Upper lobe of right lung (tissue), 1 donor: ENCODE measurements at places on chromosomes 12 and 14. TPM values are rescaled to one million over a fixed set of nuclear protein-coding genes. Genes with fewer than 3 reads are reported as not detected.

DNA sequence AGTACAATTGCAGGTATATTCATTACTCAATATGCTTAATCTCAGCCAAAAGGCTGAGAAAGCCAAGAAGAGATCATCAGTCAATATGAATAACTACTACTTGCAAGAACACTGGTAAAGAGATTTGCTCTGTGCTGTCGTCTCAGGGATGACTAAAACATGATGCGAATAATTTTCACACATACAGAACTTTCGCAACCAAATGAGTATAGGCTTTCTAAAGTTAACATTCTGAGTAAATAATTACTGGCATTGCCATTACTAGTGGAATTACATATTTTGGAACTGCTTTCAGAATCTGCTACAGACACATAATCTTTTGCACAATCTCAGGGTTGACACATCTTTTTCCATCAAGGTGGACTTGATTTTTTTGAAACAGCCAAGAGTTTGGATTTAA, 24.7 kb downstream of the NCKAP1L start:
- H3K36me3 ChIP-seq, result peaks cover 61% of the 10 kb centered on the region
- H3K4me3 ChIP-seq, result no peak overlapping the region
- H3K4me1 ChIP-seq, result no peaks in the 10 kb centered on the region

DNA sequence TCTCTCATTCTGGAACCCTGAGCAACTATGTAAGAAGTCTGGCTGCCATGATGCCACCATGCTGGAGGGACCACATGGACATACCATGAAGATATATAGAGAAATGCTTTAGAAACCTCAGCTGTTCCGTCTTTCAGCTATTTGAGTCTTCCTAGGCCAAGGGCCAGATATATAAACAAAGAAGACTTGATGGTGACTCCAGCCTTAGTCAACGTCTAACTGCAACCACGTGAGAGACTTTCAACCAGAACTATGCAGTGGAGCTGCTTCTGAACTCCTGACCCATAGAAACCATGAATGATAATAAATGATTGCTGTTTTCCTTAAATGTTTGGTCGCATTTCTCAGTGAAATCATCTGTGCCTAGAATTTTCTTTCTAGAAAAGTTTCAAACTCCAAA, 20.0 kb upstream of the KITLG start:
- H3K4me1 ChIP-seq, result no peaks in the 10 kb centered on the region
- DNase-seq, result no peak
- H3K27me3 ChIP-seq, result no peaks in the 10 kb centered on the region
- no peaks in the 10 kb centered on the region for H3K36me3 ChIP-seq

DNA sequence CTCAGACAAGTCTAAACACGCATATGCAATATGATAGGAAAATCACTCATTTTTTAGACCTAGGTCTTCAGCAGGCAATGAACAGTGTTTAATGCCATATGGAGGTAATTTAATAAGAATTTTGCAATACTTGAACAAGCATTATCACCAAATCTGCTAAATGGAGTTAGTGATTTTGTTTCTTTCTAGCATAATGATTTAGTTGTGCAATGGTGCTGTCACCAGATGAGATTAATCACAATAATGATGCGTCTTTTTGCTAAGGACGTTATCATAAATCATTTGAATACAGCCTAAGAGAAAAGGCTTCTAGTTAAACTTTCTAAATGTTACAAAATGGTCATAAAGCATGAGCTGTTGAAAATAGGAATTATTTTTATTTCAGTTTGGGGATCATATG, 170.0 kb upstream of the SLC16A7 start:
- no peaks in the 10 kb centered on the region for H3K4me1 ChIP-seq
- H3K36me3 ChIP-seq, result no peaks in the 10 kb centered on the region
- no peak for DNase-seq
- no peak overlapping the region for H3K27ac ChIP-seq
- H3K4me3 ChIP-seq, result no peak overlapping the region

- peaks cover 23% of the 10 kb centered on the region for H3K4me1 ChIP-seq
- H3K36me3 ChIP-seq, result no peaks in the 10 kb centered on the region
- peaks cover 42% of the 10 kb centered on the region for H3K27me3 ChIP-seq
- peak overlapping the region; percentile 54 for H3K4me3 ChIP-seq
- DNase-seq, result no peak
- H3K27ac ChIP-seq, result no peak overlapping the region
Measured at GRCh38 chr14:85535321-85535720, 5.4 kb downstream of the FLRT2 start.

DNA sequence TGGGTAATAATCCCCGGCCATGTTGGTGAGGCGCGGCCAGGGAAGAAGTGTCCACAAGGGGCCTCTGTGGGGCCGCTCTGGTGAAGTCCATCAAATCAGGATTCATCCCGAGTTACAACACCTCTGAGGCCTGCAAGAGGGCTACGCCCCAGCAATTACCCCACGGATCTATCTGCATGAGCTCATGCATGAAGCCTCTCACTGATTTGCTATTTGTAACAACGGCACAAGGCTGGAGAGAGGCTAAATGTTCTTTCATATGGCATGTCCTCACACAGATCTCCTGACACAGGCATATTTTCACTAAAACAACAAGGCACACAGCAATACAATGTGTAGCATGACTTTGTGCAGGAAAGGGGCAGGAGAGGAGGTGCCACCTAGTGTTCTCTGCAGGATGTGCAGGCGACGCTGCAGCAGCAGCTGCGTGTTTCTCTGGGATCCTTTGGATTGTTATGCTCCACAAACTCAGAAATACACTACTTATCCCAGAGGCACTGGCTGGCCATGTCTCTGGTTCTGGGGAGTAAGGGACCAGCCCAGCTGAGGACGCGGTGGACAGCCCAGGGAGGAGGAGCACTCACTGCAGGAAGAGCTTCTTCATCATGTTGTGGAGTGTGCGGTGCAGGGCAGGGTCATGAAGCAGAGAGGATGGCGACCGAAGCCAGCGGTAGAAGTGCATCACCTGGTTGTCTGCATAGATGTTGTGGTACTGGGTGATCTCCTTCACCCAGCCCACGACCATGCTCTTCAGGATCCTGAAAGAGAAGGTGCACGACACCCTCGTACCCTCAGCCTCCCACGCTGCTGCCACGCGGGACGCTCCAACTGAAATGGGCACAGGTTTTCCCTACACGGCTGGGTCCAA, 20.2 kb downstream of the P2RX2 start:
- no peak overlapping the region for H3K4me3 ChIP-seq
- no peaks in the 10 kb centered on the region for H3K27me3 ChIP-seq
- no peak overlapping the region for H3K27ac ChIP-seq

DNA sequence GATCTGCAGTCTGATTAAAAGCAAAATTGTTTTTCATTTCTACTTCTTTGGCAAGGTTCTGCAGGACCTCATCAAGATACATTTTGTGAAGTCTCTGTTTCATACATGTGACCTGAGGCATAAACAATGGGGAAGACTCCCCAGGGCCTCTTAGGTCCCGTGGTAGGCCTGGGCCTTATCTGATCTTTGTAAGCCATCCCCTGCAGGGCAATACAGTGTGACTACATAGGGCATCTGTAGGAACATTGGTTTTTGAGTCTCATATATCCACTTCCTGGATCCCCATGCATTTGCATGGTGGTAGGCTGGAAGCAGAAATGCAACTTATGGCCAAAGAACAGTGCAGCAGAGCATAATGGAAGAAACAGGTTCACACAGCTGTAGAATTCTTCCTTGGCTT, 6.0 kb downstream of the FAR2 start:
- peaks cover 5% of the 10 kb centered on the region for H3K4me1 ChIP-seq
- DNase-seq, result no peak
- no peaks in the 10 kb centered on the region for H3K36me3 ChIP-seq
- no peaks in the 10 kb centered on the region for H3K27me3 ChIP-seq
- H3K4me3 ChIP-seq, result no peak overlapping the region
- H3K27ac ChIP-seq, result no peak overlapping the region

GRCh38 chr14:35159742-35160409, 37.5 kb downstream of the PRORP start:
- no peak overlapping the region for H3K27ac ChIP-seq
- no peaks in the 10 kb centered on the region for H3K27me3 ChIP-seq
- H3K4me1 ChIP-seq, result peaks cover 19% of the 10 kb centered on the region

- H3K4me1 ChIP-seq, result no peaks in the 10 kb centered on the region
- no peak for DNase-seq
- H3K36me3 ChIP-seq, result no peaks in the 10 kb centered on the region
Measured at GRCh38 chr12:15435597-15435996, 113.3 kb downstream of the PTPRO start.

DNA sequence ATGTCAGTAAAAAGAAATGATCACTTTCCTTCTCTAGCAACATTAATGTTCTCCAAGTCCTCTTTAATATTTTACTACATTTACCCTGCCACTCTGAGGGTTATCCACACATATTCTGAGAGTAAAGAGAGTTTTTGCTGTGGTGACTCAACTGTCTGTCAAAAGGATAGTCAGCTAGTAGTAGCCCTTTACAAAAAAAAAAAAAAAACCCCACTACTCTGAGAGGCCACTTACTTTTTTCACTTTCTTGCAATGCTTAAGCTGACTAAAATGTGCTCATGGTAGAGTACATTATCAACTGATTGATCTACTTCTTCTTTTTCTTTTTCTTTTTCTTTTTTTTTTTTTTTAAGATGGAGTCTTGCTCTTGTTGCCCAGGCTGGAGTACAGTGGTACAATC, 27.6 kb upstream of the PPM1A start:
- no peaks in the 10 kb centered on the region for H3K27me3 ChIP-seq
- H3K4me1 ChIP-seq, result no peaks in the 10 kb centered on the region
- H3K4me3 ChIP-seq, result no peak overlapping the region
- no peak for DNase-seq

- H3K4me1 ChIP-seq, result no peaks in the 10 kb centered on the region
- H3K4me3 ChIP-seq, result no peak overlapping the region
- H3K36me3 ChIP-seq, result no peaks in the 10 kb centered on the region
- no peak overlapping the region for H3K27ac ChIP-seq
Measured at GRCh38 chr12:24797901-24798300, 151.0 kb downstream of the BCAT1 start.

DNA sequence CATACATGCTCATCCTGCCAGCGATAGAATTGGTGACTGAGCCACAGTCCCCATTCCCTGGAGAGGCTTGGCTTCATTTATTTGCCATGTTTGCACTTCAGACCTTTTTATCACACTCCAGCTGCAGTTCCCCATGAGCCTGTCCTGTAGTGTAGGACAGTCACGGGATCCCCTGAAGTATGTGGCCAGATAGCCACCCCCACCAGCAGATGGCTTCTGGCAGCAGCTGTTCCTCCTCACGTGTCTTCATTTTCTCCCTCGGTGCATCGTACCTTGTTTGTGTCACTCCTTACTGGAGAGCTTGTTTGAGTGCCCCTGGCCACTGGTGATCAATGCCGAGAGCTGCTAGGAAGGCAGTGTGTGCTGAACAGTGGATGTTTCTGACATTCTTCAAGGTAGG, 40.2 kb downstream of the UBE3B start:
- no peak overlapping the region for H3K4me3 ChIP-seq
- peaks cover 96% of the 10 kb centered on the region for H3K36me3 ChIP-seq
- no peak for DNase-seq
- no peak overlapping the region for H3K27ac ChIP-seq
- H3K4me1 ChIP-seq, result no peaks in the 10 kb centered on the region
- H3K27me3 ChIP-seq, result no peaks in the 10 kb centered on the region

TSPAN8 gene
- total RNA-seq, result 11.2 TPM

P2RX2 gene
- 0.55 TPM for total RNA-seq

CKAP4 gene
- total RNA-seq, result 40.3 TPM

KCNH3 gene
- 0.90 TPM for total RNA-seq

OR4K1 gene
- not detected for total RNA-seq
